ENCODE measurements at places on chromosomes 1 and 21.

GRCh38 chr1:111770916-111771315 lies 15.2 kb downstream of the DDX20 start:
- no peak for DNase-seq

DNA sequence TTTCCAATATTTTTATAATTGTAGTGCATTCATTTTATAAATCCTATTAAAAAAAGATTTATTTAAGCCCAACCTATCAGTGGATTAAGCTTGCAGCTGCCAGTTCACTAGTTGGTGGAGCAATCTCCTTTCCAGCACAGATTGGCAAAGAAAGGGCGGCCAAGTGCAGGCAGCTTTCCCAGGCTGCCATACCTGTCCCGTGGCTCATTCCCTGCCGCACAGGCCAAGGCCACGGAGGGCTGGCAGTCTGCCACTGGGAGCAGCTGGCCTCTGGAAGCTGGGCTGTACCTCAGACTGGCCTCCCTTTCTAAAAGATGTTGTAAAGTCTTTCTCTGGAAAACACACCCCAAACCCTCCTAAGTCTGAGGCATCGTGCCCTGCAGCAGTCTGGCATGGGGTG lies 74.2 kb downstream of the SIM2 start:
- peak; percentile 93 for DNase-seq

GRCh38 chr1:26372039-26372438 lies 511 bp downstream of the ZNF683 start:
- peak; percentile 75 for DNase-seq

DNA sequence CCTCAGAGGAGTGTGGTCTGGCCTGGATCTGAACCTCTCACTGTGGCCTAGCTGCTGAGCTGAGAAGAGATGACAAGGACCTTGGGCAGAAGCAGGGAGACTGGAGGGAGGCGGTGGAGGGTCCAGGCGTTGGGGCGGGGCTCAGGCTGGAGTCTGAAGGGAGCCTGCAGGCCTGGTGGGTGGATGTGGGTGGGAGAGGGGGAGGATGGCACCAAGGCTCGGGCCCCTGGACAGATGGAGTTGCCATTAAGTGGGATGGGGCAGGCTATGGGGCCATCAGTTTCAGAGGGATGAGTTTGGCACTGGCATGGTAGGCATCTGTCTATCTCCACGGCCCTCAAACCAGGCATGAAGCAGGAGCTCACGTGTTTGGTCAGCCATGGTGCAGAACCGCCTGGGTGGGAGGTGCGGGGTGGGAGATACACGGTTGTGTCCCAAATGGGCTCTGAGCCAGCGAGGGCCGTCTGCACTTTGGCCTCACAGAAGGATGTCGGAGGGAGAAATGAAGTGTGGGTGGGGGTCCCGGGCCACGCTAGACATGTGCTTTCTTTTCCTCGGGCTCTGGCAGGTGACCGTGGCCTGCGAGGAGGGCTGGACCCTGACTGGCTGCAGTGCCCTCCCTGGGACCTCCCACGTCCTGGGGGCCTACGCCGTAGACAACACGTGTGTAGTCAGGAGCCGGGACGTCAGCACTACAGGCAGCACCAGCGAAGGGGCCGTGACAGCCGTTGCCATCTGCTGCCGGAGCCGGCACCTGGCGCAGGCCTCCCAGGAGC lies 23.6 kb downstream of the PCSK9 start:
- no peak for DNase-seq

DNA sequence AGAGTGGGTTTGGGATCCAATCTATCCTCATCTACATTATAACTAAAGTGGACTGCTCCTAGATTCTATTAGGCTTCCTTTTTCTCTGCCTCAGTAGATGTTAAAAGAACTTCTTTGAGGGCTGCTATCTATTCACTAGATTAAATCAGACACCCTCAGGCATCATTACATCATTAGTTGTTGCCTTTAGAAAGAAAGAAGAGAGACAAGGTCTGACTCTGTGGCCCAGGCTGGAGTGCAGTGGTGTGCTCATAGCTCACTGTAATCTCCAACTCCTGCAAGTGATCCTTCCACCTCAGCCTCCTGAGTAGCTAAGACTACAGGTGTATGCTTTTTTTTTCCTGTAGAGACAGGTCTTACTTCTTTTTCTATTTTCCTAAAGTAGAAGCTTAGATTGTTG lies 71.1 kb upstream of the EXO1 start:
- peak; percentile 20 for DNase-seq

DNA sequence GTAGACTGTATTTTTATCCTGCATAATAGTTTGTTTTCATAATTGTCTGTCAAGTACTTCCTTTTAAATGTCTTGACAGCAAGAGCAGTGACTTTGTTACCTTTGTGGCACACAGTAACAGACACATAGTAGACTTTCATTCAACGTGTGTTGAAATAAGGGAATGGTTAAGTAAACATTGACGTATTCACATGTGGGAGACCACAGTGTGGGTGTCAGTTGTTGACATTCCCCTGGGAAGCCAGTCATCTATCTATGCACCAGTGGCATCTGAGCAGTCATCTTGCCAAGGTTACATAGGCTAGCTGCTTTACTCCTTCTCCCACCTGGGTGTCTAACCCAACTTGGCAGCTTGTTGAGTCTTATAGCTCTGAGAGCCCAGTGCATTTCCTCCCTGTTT lies 1.4 kb upstream of the NUP133 start:
- no peak for DNase-seq

DNA sequence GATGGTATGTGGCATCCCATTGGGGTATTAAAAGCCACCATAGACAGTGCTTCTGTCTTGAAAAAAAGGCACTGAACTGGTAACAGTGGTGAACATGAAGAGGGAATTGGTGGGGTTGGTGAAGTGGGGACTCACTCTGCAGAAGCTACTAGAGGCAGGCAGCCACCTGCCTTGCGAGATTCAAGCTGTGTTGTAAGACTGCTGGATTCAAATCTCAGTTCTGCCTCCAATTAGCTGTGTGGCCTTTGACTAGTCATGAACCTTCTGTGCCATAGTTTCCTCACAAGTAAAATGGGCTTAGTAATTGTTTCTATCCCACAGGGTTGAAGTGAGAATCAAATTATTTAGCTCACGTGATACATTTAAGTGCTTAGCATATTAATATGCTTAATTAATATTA lies 16.6 kb upstream of the ELOA start:
- no peak for DNase-seq

DNA sequence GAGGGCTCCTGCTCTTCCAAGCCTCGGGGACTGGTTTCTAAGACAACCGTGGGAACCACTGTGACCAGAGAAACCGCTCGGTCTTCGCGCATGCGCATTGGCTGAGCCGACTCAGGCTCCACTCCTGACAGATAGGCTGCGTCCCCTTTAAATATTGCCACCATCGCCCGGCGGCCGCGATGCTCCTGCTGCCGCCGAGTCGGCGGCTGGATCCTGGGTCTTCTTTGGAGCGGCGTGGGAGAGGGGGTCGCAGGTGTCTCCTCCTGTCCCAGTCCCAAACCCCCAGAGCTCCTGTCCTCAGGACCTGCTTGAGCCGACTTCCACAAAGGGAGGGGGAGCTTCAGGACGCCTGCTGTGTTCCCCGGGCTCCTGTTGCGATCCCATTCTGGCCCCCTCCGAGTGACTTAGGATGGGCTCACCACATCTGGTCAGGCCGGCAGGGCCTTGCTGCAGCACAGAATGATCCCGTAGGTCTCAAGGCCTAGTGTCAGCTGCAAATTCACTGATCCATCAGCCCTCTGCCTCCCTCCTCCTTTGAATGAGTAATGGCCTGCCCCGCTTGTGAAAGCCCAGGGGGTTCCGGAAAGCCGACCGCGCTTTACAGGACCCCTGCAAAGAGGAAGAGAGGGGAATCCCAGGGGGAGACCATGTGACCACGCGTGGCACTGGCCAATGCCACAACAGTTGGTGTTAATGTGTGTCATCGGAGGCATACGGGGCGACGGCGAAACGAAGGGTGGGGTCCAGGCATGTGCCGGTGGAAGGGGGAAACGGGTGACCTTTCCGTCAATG lies 683.2 kb upstream of the TPTE start:
- no peak for DNase-seq

- peak; percentile 83 for DNase-seq
Observed at GRCh38 chr1:221667504-221667903, 74.4 kb downstream of the DUSP10 start.

GRCh38 chr1:147218606-147219005 lies 6.5 kb downstream of the FMO5 start:
- no peak for DNase-seq

GRCh38 chr1:247185667-247186066 lies 13.8 kb upstream of the ZNF124 start:
- no peak for DNase-seq

DNA sequence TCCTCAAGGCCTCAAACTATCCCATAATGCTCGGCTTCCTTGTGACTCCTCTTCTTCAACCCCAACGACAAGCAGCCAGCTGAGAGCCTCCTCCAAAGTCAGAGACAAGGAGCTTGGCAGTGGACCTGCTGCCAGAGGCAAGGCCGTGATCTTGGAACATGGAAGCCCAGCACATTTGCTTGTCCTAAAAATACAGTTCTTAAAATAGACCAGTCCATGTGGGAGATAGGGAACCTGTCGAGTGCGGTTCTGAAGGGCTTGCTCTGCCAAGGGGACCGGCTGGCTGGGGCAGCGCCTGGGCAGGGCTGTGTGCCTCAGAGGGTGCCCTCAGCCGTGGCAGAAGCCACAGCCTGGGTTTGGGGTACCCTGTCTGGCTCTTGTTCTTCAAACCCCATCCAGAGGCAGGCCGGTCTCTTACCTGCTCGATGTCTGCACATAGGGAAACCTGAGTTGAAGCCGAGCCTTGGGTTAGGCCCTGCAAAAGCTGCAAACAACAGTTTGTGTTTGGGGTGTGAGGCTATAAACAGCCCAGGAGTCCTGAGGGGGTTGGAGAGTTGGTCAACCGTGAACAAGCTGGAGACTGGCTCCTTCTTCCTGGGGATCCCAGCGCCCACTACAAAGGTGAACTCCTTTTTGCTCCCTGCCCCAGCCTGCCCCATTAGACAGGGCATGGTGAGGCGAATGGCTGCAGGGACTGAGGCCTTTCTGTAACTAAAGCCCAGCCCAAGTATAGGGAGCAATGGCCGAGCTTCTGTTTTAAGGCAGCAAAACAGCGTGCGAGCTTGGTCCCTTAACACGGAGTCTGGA lies 228.8 kb downstream of the CAMTA1 start:
- DNase-seq: no peak

- DNase-seq: no peak
Observed at GRCh38 chr1:147722124-147722523, 38.3 kb downstream of the GJA5 start.

GRCh38 chr21:35711661-35712060 lies 348.7 kb downstream of the SETD4 start:
- DNase-seq: no peak

DNA sequence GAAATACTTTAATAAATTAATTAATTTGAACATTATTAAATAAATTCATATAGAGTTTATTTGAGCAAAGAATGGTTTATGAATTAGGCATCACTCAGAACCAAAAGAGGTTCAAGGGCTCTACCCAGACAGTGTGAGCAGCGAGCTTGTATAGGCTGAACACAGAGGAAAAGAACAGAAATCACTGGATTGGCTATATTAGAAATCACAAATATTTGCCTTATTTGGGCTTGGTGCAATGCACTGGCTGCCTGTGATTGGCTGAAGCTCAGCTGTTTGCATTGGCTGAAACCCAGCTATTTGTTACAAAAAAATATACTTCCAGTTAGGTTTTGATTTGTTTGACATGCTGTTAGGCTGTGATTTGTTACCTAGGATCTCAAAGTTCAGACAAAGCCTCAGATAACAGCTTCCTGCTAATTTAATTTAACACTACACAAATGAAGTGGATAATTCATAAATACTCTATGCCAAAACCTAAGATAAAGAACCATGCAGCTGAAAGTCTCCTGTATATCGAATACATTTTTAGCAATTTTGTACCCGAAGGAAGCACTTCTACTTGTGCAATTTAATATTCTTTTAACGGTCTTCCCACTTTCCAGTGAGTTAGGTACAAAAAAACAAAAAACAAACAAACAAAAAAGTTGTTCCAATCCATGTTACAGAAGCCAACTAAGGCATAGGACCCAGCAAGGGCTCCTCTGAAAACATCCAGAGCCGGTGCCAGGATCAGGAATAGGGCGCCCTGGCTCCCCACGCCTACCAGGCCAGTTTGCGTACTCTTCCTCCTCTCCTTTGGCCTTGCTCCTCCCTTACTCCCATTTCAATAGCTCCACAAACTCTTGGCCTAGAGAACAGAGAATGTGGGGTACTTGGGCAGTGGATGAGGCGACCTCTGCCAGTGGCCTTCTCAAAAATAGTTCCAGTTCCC lies 179.1 kb downstream of the DUSP10 start:
- DNase-seq: no peak

- peak; percentile 64 for DNase-seq
Observed at GRCh38 chr1:62299426-62300200, 19.6 kb downstream of the KANK4 start.

- DNase-seq: peak; percentile 79
Observed at GRCh38 chr1:84379138-84379916, 19.0 kb upstream of the DNASE2B start.

All from M059J (cell line).